MCF 10A (cell line): ENCODE measurements at places on chromosomes 2 and 18.

GRCh38 chr2:184039493-184039892 lies 558.8 kb upstream of the ZNF804A start:
- no peak for DNase-seq

GRCh38 chr18:8705961-8706790 lies 820 bp downstream of the MTCL1 start:
- DNase-seq = no peak

- DNase-seq = peak; percentile 32
These were observed 60.1 kb upstream of the GLI2 start for GRCh38 chr2:120675460-120676130.

GRCh38 chr2:42835577-42836371 lies 43.4 kb upstream of the HAAO start:
- peak; percentile 99 for DNase-seq

GRCh38 chr2:240529344-240529999 lies 28.3 kb downstream of the ANKMY1 start:
- no peak for DNase-seq

DNA sequence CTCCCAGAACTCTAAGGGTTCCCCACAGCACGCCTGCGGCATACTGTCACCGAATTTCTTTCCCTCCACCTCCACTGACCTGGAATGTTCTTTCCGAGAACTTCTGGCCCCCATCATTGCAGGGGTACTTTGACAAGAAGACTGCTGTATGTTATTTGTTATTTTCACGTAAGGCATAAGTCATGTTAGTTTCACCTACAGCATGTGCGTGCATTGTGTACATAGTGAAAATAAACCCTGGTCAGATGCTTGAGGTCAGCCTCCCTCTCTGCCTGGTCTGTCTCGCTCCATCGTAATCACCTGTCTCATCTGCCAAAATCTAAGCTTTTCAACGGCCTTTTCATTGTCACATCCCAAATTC lies 4.1 kb downstream of the ABCG8 start:
- no peak for DNase-seq

DNA sequence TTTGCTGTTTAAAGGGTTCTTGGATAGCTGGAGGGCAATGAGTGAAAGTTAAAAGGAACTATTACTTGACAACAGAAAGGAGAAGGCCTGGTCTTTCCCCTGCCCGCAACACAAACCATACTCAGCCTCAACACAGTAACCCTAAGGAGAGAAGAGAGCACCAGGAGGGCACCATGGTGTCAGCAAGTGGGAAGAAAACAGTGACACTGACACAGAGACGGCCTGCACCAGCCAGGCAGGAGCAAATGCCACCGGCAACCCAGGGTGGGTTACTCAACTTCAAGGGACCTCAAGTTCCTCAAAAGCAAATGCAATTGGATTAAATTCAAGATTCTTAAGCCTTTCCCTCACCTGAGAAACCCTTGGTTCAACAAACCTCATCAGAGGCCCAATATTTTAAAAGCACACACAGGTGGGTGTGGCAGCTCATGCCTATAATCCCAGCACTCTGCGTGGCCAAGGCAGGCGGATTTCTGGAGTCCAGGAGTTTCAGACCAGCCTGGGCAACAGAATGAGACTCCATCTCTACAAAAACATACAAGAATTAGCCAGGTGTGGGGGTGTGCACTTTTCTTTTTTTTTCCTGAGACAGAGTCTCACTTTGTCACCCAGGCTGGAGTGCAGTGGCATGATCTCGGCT lies 52.3 kb downstream of the TFCP2L1 start:
- DNase-seq = no peak

DNA sequence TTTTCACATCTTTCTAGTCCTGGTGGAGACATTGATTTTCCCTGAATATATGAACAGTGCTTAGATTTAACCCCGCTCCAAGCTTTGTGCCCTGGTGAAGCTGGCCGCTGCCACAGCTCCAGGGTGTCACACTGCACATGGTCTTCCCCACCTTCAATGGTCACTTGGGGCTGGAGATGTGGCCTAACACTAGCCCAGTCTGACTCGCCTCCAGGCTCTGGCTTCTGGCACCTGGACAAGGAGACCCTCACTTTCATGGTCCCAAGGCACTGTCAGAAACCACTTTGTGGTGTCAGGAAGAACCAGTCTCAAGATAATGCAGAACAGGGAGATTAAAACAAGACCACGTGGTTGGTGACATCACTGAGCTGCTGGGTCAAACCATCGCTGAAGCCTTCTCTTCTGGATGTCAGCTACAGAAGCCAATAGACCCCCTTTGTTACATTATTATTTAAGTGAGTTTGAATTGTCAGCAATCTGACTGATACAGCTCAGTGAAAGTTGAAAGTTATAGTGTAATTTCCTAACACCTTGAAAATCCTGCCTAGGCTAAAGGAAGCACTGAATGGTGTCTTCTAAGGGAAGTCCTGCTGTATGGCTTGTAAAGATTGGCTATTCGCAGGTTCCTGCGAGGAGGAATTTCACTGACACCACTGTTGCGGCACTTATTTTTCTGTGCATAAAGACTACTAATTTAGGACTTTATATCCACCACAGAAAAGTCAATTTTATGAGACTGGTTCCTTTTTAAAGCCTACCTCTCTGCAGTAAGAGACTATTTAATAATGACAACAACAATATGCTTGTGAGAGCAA lies 55.0 kb upstream of the CTDP1 start:
- DNase-seq = no peak

GRCh38 chr2:99481527-99481926 lies 8.3 kb downstream of the REV1 start:
- no peak for DNase-seq

DNA sequence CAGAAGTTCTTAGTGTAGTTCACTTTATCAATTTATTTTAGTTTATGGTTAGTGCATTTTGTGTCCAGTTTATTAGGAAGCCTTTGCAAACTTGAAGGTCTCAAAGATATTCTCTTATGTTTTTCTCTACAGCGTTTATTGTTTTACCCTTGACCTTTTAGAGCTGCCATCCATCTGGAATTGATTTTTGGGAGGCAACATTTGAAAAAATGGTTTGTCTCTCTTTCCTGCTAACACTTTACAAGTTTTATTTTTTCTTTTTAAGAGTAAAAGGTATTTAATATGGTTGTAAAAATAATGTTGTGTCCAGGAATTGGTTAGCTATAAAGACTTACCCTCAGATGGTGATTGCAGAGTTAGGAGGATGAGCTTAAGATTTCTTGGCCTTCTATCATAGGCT lies 14.0 kb downstream of the GORASP2 start:
- no peak for DNase-seq

- no peak for DNase-seq
These were observed 24.1 kb upstream of the IHH start for GRCh38 chr2:219084791-219085190.

GRCh38 chr2:14616342-14616741 lies 16.2 kb upstream of the LRATD1 start:
- DNase-seq = peak; percentile 23

DNA sequence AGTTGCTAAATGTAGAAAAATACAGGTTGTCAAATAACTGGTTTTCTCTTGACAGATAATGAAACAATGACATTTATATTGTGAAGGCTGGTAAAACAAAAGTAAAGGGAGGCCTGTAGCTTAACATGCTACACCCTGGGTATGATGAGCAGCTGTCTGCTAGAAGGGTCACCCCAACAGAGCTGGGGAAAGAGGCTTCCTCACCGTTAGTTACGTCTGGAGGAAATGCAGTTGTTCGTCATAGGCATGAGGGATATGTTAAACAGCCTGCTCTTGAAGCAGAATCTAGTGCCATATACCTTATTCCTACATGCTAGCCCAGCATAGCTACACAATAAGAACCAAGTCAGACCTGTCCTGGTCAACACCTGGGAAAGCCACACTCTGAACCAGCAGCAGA lies 49.9 kb downstream of the LPIN2 start:
- DNase-seq = no peak

DNA sequence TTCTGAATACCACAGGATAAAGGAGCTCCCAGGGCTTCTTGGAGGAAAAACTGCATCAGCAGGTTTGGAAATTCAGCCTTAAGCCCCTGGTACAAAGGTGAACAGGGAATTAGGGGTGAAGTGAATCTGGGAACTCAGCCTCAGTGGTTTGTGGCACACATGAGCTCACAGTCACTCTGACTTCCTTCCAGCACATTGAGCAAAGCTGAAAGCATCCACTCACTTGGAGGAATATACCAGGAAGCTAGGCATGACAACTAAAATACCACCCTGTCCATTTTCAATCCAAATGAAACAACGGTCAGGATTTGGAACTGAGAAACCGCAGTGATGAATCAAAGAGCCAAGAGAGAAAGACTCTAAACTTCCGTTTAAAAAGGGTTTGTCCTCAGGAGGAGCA lies 216.1 kb downstream of the ICOS start:
- DNase-seq = no peak

DNA sequence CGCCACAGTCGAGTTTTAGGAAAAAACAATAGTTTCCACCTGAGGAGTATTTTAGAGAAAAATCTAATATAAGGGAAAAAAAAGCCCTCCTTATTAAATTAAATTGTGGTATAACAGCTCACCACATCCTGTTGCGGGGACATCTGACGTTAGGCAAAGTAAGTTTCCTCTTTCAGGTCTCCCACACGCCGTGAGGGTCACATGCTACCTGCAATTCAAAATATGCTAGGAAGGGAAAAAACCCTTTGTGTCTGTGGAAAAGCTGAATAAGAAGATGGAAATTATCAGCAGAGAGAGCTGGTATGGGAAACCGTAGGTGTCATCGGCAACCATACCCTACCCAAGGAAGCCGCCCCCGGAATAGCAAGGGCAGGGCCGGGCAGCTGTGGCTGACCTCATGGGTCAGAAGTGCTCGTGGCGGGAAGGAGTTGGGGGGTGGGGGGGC lies 128.0 kb downstream of the NFATC1 start:
- no peak for DNase-seq

DNA sequence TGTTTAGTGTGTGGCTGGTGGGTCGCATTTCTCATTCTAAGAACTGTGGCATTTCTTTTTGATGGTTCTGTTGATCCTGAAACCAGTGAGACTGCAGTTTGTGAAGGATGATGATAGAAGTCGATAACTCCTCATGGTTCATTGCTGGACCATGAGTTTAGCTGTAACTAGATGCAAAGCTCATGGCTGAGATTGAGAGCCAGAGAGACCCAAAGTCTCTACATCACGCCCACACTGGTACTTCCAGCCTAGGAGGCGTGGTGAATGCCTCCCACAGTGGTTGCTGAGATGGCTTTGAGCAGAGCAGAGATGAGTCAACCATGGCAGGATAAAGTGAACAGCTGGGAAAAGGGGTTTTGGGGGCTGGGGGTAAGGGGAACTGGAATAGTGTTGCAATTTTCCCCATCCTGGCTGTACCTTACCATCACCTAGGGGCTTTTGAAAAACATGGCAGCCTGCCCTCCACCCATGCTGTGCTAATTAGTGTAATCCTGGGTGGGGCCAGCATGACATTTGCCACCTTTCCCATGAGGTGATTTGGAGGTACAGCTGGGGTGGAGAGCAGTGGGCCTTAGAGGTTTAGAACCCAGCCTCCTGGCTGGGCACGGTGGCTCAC lies 24.1 kb downstream of the INPP4A start:
- DNase-seq = peak; percentile 38

GRCh38 chr2:7011356-7012083 lies 94.3 kb downstream of the RNF144A start:
- peak; percentile 86 for DNase-seq

DNA sequence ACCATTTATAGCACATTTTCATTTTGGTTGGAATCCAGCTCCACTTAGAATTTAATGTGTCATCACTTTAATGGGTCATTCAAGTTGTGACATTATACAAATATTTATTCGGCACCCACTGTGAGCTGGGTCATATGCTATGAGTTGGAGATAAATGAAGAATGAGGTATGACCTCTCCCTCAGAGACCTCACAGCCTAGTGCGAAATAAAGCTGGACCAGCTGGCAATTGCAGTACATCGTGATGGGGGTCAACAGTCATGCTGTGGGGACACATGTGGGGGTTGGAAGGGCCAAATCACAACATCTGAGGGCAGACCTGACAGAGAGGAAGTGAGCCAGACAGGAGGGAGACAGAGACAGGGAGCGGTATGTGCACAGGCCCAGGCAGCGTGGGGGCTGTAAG lies 175.4 kb downstream of the MAIP1 start:
- DNase-seq = no peak

DNA sequence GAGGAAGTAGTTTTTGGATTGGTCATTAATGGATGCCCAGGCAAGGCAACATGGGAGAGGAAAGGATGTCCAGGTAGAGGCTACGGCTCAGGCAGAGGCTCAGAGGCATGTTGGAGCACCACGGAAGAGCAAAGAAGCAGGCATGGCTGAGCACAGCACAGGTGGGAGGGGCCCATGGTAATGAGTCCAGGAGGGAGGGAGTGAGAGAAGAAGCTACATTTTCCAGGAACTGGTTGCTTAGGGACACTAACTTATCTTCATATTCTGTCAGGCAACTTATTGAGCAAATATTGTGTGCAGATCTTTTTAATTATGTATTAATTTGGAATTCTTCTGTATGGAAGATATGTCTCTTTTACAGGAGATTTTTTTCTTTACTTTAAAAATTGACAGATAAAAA lies 42.2 kb downstream of the ARHGEF4 start:
- DNase-seq = no peak

- no peak for DNase-seq
These were observed 376.5 kb upstream of the KLHL29 start for GRCh38 chr2:23008440-23008839.

DNA sequence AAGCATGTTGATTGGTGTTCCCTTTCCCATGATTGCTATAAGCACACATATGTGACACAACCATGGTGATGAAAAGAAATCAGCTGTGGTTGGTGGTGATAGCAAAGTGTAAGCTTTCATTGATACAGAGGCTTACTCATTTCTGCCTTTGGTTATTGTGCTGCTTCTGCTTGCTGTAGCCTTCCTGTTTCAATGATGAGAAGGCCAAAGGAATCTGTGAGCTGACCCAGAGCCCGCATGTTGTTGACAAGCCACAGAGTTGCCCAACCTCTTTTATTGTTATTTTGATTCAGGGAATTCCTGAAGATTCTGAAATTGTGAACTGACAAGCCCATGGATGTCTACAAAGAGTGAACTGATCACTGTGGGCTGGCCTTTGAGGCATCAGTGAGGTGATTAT lies 164.4 kb downstream of the TMEFF2 start:
- no peak for DNase-seq

GRCh38 chr2:25825238-25825637 lies 53.0 kb downstream of the ASXL2 start:
- DNase-seq = peak; percentile 46

GRCh38 chr2:152508446-152508845 lies 173.5 kb downstream of the FMNL2 start:
- DNase-seq = peak; percentile 66

DNA sequence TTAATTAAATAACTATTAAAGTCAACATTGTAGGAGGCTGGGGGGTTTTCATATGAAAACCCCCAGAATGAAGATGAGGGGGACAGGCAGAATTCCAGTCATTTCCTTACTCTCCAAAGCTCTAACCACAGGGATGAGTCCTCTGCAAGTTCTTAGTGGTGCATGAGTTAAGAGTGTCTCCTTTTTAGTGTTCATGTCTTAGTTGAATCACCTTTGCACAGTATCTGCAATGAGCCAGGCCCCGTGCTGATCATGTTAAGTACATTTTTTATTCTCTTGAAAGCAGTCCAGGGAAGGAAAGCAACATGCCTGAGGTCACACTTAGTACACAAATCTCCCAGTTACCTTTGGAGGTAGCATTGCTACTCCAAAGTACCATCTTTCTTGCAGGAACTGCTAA lies 25.7 kb upstream of the MSGN1 start:
- no peak for DNase-seq
